Urinary bladder (tissue), 4 donors: ENCODE measurements at places on chromosomes 6 and 20. TPM values are rescaled to one million over a fixed set of nuclear protein-coding genes. Genes with fewer than 3 reads are reported as not detected.

The PPP2R5D gene
- total RNA-seq: 30.1 TPM

The ZBP1 gene
- not detected for total RNA-seq

The ANGPT4 gene
- total RNA-seq: 0.21 TPM

The APMAP gene
- 41.7 TPM for total RNA-seq

The TNXB gene
- total RNA-seq: 171 TPM

The C6orf15 gene
- total RNA-seq: not detected

The GLP1R gene
- 0.58 TPM for total RNA-seq

The EDN3 gene
- total RNA-seq: 3.1 TPM
